ENCODE measurements at places on chromosomes 11 and 22.

DNA sequence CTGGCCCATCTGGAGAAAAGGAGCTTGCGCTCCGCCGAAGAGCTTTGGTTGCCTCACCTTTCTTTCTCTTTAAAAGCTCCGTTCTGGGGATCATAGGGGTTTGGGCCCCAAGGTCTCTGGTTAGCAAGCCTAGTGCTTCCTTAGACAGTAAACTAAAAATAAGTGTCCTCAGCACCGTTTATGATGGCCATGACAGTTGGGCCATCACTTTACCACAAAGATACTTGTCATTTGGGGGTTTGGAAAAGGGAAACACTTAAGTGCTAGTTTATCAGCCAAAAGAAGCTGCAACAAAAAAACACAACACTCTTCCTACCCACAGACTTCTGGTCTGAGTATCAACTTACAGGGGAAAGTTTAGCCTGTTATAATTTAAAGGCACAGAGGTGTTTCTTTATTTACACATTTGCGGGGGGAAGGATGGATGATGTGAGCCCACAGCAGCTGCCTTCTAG, 88.4 kb upstream of the CD44 start:
- no peaks in the 10 kb centered on the region for H3K27me3 ChIP-seq
- H3K36me3 ChIP-seq, result peaks cover 20% of the 10 kb centered on the region
- peak overlapping the region; percentile 69 for H3K27ac ChIP-seq
- no peak for DNase-seq
- H3K4me3 ChIP-seq, result peak overlapping the region; percentile 52
- peaks cover 58% of the 10 kb centered on the region for H3K4me1 ChIP-seq

GRCh38 chr11:2791139-2791520, 91.3 kb upstream of the KCNQ1OT1 start:
- H3K4me1 ChIP-seq, result peaks cover 6% of the 10 kb centered on the region
- no peak overlapping the region for H3K27ac ChIP-seq
- peak overlapping the region; percentile 32 for H3K4me3 ChIP-seq
- no peak for DNase-seq
- peaks cover 17% of the 10 kb centered on the region for H3K27me3 ChIP-seq

- no peak for DNase-seq
- no peaks in the 10 kb centered on the region for H3K4me1 ChIP-seq
- no peak overlapping the region for H3K27ac ChIP-seq
Measured at GRCh38 chr11:59966201-59966600, 2.4 kb downstream of the OOSP4A start.

DNA sequence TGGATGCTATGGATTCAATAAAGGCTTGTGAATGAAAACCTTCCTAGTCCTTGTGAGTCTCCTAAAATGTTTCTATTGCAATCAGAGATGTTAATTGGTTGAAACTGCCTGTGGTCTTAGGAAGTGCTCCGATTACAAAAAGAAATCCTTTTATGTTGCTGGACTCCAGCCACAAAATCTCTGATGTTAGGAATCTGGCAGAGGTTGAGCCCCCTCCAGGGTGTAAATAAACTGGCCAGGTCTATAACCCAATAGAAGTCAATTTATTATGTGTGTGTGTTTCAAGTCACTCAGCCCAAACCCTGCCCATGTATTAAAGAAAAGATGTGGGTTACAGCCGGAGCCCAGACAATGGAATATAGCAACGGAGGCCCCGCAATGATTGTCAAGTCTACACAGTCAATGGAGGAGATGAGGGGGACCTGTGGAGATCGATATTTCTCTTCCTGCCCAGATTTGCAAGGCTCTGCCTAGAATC, 218.1 kb upstream of the SORL1-AS1 start:
- no peaks in the 10 kb centered on the region for H3K27me3 ChIP-seq
- no peaks in the 10 kb centered on the region for H3K36me3 ChIP-seq
- no peaks in the 10 kb centered on the region for H3K4me1 ChIP-seq

DNA sequence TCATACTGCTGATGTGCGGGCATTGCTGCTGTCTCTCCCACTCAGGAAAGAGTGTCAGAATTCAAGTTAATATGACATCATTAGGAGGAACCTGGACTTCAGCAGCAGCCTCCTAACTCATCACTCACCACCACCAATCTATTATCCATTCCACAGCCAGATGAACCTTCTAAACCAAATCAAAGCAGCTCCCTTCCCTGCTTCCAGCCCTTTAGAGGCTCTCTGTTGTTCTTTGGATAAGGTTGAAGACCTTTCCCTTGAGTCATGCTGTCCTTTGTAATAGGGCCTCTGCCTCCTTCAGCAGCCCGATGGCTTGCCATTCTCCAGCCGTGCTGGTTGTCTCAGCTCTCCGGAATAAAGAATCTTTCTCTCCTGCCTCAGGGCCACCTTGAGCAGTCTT, 301.3 kb downstream of the DDX10 start:
- no peak overlapping the region for H3K27ac ChIP-seq
- no peak overlapping the region for H3K4me3 ChIP-seq
- H3K4me1 ChIP-seq, result no peaks in the 10 kb centered on the region
- no peaks in the 10 kb centered on the region for H3K36me3 ChIP-seq
- DNase-seq, result no peak
- no peaks in the 10 kb centered on the region for H3K27me3 ChIP-seq

DNA sequence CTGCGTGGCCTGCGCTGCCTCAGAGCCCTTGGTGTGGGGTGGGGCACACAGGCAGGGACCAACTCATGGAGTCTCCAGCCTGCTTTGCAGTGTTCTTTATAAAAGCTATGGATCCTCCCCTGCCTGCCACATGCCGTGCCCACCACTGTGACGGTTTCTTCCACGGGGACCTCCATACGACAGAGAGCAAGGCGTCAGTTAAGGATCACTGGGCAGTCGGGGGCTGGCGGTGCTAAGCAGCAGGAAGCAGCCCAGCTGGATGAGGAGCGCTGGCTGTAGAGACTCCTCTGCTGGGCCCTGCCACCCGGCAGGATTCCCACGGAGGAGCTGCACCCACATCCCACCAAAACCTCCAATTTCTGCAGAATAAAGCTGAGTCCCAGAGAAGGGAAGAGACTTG, 23.1 kb upstream of the EFCAB6 start:
- H3K27me3 ChIP-seq, result peaks cover 17% of the 10 kb centered on the region
- no peak overlapping the region for H3K27ac ChIP-seq
- peaks cover 3% of the 10 kb centered on the region for H3K4me1 ChIP-seq
- no peak overlapping the region for H3K4me3 ChIP-seq

- H3K27me3 ChIP-seq, result peaks cover 34% of the 10 kb centered on the region
- H3K4me1 ChIP-seq, result no peaks in the 10 kb centered on the region
- H3K36me3 ChIP-seq, result peaks cover 3% of the 10 kb centered on the region
- no peak overlapping the region for H3K27ac ChIP-seq
Measured at GRCh38 chr11:102760344-102761035, 19.9 kb downstream of the MMP10 start.

DNA sequence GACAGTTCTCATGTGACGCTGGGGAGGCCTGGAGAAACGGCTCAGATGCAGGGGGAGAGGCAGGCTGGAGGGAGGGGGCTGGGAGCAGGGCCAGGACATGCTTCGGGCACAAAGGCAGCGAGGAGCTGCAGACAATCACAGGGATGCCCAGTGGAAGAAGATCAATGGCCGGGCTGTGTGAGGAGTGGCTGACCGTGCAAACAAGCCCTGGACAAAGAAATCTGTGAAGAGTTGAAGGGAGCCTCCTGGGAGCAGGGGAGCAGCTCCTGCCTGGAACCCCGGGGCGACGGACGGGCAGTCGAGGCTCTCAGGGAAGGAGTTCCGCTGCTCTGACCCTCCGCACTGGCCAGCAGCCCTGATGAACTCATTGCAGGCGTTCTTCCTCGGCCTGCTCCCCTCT, 126.7 kb upstream of the B3GAT1 start:
- peaks cover 50% of the 10 kb centered on the region for H3K27me3 ChIP-seq
- H3K27ac ChIP-seq, result no peak overlapping the region
- DNase-seq, result no peak
- H3K4me1 ChIP-seq, result no peaks in the 10 kb centered on the region

DNA sequence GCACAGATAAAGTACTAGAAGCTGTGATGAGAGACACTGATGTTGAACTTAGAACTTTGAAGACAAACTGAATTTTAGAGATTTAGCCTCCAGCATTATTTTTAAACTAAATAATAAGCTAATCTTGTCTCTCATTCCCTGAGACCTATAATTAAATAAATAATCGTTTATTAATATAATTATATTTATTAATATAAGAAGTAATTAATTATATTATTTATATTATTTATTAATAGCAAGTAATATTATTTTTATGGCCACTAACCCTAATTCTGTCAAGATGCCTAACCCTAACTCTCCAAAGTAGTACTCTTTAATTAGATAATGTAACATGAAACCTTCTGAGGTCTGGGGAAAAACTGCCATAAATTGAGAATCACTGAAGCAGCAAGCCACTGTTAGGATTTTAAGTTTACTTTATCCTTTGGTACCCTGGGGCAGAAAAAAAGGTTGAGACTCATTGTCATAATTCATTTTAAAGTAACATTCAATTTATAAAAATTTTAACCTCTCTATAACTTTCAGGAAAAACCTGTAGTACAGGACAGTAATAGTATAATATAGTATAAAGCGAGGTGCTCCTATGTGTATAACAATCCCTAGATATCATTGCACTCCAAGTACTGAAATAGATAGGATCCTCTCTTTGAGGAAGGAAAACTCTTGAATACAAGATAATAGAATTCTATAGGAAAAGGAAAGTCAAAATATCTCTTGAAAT, 85.4 kb downstream of the TTC28 start:
- no peak overlapping the region for H3K27ac ChIP-seq
- peaks cover 12% of the 10 kb centered on the region for H3K27me3 ChIP-seq
- no peak for DNase-seq

DNA sequence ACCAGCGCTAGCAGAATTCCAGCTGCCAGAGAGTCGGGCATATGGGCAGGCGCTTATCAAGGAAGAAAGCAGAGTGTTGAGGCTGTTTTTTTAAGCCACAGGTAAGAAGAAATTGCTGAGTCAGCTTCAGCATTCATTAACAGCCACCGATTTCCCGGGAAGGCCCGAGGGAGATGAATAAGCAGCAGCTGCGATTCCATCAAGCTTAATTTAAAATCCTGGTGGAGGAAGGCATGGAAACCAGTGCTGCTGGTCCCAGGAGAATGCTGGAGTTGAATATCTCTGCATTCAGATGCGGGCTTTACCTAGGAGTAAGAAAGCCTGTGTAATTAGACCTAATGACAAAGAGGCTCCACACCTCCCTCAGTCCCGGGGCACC, 168.8 kb downstream of the BRD1 start:
- H3K36me3 ChIP-seq, result peaks cover 5% of the 10 kb centered on the region
- H3K27me3 ChIP-seq, result no peaks in the 10 kb centered on the region
- DNase-seq, result no peak
- peak overlapping the region; percentile 8 for H3K4me3 ChIP-seq
- peaks cover 10% of the 10 kb centered on the region for H3K4me1 ChIP-seq

DNA sequence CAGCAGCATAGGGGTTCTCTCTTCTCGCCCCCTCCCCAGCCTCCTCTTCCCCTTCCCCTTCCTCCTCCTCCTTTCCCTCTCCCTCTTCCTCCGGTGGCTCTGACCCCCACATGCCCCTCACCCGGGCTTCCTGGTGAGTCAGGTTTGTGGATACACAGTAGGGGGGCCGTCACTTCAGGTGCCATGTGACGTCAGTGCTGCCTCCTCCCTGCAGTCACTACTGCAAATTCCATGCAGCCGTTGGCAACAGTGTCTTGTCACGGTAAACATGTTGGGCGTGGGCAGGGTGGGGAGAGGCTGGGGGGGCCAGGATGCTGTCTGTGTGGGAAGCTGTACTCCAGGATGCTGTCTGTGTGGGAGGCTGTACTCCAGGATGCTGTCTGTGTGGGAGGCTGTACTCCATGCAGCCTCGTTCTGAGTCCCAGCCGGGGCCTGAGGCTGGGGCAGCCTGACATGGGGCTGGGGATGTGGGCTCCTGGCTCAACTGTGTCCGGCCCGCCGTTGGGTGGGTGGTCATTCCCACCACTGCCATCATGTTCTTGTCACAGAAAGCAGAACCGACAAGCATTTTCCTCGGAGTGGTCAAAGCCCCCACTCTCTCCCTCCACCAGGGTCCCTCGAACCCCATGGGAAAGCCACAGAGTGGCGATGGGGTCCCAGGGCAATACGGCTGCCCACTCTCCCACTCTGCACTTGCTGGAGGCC, 2.4 kb upstream of the MUC2 start:
- H3K27me3 ChIP-seq, result peaks cover 7% of the 10 kb centered on the region
- no peaks in the 10 kb centered on the region for H3K4me1 ChIP-seq
- no peak overlapping the region for H3K4me3 ChIP-seq
- no peaks in the 10 kb centered on the region for H3K36me3 ChIP-seq

DNA sequence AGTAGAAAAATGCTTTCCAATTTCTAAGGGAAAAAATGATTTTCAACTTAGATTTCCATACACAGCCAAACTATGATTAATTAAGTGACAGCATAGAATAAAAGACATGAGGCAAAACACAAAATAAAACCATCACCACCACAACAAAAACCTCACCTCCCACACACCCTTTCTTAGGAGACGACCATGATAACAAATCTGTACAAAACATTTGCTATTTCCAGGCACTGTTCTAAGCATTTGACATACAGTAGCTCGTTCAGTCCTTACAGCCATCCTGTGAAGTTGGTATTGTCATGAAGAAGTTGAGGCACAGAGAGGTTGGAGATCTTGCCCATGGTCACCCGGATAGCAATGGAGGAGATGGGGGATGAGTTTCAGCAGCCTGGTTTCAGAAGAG, 8.7 kb downstream of the SPI1 start:
- H3K36me3 ChIP-seq, result no peaks in the 10 kb centered on the region
- H3K27ac ChIP-seq, result peak overlapping the region; percentile 33
- DNase-seq, result no peak
- H3K4me1 ChIP-seq, result no peaks in the 10 kb centered on the region

DNA sequence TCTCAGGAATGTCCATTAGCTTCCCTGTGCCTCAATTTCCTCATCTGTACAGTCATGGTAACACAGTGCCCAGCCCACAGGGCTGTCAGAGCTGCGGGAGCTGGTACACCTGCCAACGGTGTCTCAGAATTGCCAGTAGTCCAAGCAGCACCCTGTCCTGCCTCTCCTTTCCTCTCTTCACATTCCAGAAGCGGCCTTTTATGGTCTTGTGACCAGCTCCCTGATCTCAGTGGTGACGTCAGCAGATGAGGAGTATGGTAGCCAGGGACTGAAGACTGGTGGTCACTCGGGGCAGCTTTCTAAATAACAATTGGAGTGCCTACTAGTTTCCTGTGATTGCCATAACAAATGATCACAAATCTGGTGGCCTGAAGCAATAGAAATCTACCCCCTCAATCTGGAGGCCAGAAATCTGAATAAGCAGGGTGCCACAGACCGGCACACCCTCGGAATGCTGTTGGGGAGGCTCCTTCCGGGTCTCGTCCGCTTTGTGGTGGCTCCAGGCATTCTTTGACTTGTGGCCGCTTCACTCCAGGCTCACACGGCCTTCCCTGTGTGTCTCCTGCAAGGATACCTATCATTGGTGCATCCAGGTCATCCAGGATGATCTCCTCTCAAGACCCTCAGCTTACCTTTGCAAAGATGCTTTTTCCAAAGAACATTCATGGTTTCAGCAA, 2.1 kb downstream of the FADD start:
- no peaks in the 10 kb centered on the region for H3K27me3 ChIP-seq
- H3K27ac ChIP-seq, result peak overlapping the region; percentile 98
- peak overlapping the region; percentile 93 for H3K4me3 ChIP-seq
- peaks cover 43% of the 10 kb centered on the region for H3K4me1 ChIP-seq

- H3K36me3 ChIP-seq, result no peaks in the 10 kb centered on the region
- no peak for DNase-seq
- H3K4me1 ChIP-seq, result peaks cover 8% of the 10 kb centered on the region
- peak overlapping the region; percentile 60 for H3K27ac ChIP-seq
Measured at GRCh38 chr22:18156878-18157713, 7.1 kb downstream of the USP18 start.

GRCh38 chr22:30267382-30268302, 991 bp upstream of the OSM start:
- DNase-seq, result no peak
- H3K4me3 ChIP-seq, result peak overlapping the region; percentile 86
- peaks cover 40% of the 10 kb centered on the region for H3K36me3 ChIP-seq
- peak overlapping the region; percentile 98 for H3K27ac ChIP-seq
- H3K4me1 ChIP-seq, result peaks cover 45% of the 10 kb centered on the region

- peaks cover 38% of the 10 kb centered on the region for H3K4me1 ChIP-seq
- no peak for DNase-seq
- peak overlapping the region; percentile 6 for H3K27ac ChIP-seq
- H3K36me3 ChIP-seq, result no peaks in the 10 kb centered on the region
- H3K4me3 ChIP-seq, result no peak overlapping the region
Measured at GRCh38 chr11:36365907-36366306, 69.8 kb downstream of the PRR5L start.
